ENCODE measurements at places on chromosomes 5 and 9. TPM values are rescaled to one million over a fixed set of nuclear protein-coding genes. Genes with fewer than 3 reads are reported as not detected.

AGXT2 gene
- total RNA-seq: not detected

TLE1 gene
- total RNA-seq: 91.0 TPM

DNA sequence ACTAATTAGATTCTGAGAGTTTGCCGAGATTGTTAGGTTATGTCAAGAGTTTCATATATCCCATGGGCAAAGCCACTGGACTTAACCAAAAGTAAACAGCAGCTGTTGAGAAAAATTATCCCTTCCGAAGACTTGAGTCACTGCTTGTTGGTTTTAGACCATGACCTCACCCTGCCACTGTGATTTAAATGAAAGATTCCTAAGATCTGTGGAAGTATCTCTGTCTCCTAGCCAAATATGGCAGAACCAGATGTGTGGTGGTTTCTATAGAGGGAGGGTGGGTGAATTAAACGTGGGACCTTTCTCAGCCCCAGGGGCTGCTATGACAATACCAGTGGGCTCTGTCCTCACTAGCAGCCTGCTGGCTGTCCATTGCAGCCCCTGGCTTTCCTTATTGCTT, 19.3 kb downstream of the DMRT3 start:
- DNase-seq: no peak

PRR16 gene
- total RNA-seq: 0.73 TPM

DNA sequence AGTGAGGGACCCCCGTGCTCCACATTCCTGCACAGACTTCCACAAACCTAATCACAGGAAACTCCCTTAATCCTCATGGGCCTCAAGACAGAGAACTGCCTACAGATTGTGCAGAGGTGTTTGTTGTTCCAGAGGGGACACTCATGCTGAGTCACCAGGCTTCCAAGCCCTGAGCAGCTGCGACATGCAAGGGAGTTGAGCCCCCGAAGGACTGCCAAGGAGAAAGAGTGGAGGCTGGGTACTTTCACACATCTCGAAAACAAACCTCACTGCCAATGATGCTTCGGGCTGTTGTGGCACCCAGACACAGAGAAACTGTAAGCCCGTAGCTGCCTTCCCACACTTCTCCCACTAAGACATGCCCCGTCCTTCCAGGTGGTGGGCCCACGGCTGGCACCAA, 480.8 kb downstream of the CDH12 start:
- no peak for DNase-seq

GRCh38 chr9:136100700-136101614, 5.9 kb upstream of the NACC2 start:
- DNase-seq: no peak

GRCh38 chr9:647522-647921, 194.0 kb upstream of the DMRT1 start:
- DNase-seq: no peak

PITX1 gene
- total RNA-seq: not detected

DNA sequence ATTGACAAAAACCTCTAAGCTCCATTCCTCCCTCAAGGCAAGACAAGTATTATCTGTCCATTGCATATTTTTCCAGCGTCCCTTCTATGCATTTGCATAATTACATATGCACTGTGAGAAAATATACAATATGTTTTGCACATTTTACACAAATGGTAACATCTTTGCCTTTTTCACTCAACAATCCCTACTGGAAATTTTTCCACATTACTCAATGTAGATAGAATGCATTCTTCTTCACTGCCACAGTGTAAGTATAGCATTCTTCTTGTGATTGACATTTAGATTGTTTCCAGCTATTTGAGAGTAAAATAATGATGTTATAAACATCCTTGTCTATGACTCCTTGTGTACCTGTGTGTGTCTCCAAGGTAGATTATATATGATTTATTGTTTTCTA, 205.0 kb downstream of the SLIT3 start:
- no peak for DNase-seq

DNA sequence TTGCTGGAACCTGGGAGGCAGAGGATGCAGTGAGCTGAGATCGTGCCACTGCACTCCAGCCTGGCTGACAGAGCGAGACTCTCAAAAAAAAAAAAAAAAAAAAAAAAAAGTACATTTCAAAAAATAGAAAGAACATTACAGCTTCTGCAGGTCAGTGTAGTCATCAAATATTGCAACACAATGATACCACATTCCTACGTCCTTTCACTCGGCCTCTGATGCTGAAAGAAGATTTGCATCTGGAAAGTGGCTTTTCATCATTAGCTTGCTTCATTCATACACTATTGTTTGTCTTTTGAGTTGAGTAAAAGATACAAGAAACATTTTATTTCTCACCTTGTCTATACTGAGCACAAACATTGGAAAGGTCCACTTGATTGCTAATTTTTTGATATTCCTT, 59.6 kb upstream of the CPLANE1 start:
- DNase-seq: no peak

SEPTIN8 gene
- total RNA-seq: 33.0 TPM

DNA sequence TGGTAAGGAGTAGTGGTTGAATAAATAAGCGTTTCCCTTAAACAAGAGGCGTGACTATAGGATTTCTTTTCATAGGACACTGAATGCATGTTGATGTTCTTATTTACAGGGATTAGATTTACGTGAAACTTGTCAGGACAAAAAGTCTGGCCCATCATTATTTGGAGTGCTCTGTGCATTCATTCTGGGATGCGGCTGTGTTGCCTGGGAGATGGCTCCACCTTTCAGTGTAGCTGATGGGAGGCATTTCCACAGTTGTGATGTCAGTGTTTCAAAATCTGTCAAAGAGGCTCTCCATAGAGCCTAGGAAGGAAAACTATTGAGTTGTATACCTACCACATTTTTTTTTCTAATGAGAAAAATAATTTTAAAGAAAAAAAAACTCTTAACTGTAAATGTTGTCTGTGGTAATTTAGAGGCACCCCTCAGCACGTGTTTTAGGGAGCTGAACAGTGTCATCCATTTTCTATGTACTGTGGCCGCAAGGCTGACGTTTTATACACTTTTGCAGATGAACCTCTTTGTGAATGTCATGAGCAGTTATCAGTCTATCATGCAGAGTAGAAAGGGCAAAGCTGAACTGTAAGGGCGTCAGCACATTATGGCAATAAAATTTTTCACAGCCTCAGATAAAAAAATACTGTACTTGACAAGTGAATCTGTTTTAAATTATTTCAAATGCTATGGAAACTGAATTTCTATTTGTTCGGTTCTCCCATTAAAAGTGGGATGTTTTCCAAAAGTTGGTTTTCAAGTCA, 202.7 kb downstream of the PBX3 start:
- no peak for DNase-seq
